ENCODE measurements at places on chromosomes 4 and X.
A peak's percentile ranks its signal among the peaks of the same experiment; 100 is the strongest.

- DNase-seq = peak; percentile 67
Measured at GRCh38 chrX:68571610-68572311, 72.9 kb downstream of the YIPF6 start.

DNA sequence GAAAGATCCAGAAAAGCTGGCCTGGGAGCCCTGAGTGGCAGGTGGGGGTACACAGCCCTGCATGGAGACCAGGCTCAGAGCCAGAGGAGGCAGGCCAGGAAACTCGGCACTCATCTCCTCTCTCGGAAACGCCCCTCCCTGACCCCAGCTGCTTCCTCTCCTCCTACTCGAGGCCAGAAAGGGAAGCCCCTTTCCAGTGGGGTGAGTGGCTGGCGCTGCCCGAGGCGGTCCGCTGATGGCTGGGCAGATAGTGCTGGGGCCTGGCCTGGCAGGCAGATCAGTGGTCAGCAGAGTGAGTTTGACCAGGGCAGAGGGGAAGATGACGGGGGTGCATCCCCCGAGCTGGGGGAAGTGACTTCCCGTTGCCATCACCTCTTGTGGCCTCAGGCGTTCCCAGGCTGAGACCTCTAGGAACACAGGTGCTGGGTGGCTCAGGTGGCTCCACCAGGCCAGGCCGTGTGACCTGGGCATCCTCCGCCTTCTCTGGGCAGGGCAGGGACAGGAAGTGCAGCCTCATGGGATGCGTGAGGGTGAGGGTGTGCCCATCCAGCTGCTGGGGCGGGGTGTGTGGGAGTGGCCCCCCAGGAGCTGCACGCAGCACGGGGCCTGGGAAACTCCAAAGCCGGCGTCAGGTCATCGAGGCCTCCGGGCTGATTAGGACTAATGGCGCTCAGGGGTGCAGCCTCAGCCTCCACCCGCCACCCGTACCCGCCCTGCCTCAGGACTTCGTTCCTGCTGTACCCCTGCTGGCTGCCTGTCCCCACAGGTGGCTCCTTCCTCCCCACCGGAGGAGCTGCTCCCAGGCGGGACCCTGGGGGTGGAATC is 5.7 kb downstream of the SH3BP2 start:
- peak; percentile 89 for DNase-seq

DNA sequence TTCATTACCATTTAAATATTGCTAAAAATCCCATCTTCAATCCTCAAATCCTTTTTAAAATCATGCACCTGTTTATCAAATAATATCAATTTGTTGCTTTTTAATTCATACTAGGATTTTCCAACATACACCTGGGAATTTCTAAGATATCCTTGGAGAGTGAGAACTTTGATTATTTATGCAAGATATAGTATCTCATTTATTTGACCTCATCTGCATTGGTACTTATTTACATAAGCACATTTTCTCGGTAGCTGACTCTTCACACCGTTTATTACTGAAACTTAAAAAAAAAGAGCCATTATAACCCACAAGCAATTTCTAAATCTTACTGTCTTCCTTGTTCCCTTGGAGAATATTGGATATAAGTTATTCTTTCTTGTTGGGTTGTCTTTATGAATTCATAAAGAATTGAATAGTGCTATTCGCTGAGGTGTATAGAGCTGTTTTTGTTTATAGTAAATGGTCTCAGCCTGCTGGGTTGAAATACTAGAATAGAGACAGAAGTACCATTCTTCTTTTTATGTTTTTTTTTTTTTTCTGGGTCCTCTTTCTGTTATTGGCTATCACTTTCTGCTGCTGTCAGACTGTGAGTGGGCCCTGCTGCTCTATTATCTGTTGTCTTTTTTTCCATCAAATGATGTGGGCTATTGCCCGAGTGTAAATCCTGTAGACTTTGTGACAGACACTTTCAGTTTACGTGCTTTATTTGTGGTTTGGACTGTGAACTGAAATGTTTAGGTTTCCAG is 2.9 kb downstream of the UGT8 start:
- no peak for DNase-seq

GRCh38 chr4:114091546-114091945 is 112.1 kb upstream of the ARSJ start:
- no peak for DNase-seq

DNA sequence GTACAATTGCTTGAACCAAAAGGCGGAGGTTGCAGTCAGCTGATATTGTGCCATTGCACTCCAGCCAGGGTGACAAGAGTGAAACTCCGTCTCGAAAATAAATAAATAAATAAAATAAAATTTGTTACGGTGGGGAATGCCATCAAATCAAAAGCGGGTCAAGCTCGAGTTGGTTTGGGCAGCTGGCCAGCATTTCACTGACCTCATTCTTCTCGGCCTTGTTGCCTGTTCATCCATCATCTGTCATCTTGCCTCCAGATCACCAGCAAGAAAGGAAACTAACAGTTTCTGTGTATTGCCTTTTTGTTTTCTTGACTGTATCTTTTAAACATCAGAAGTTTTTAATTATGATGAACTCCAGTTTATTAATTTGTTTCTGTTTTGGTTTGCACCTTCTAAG is 31.5 kb upstream of the KLHL2 start:
- no peak for DNase-seq

- no peak for DNase-seq
Measured at GRCh38 chrX:9884031-9884779, 83.0 kb upstream of the CLDN34 start.

DNA sequence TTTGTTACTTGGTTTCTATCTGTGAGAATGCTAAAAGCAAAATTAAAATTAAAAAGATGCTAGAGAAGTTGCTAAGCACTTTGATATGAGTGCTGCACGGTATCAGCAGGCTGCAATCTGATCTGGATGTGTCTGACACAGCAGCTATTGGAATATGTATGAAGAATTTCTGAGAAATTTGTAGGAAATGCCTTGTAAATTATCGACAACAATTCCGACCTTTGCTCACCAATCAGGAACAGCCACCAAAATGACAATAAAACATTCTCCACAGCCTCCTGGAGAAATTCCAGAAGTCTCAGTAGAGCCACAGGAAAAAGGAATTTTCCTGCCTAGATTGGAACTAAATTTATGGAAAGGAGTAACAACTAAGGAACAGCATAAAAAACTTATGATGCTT is 82.5 kb downstream of the TIGD2 start:
- DNase-seq = no peak
